Stimulated activated CD8-positive, alpha-beta memory T cell treated with anti-CD3 and anti-CD28 coated beads, Interleukin-7, amount 100 ng/mL, for 1 hour (primary cell): ENCODE measurements at places on chromosomes 5 and 9.

DNA sequence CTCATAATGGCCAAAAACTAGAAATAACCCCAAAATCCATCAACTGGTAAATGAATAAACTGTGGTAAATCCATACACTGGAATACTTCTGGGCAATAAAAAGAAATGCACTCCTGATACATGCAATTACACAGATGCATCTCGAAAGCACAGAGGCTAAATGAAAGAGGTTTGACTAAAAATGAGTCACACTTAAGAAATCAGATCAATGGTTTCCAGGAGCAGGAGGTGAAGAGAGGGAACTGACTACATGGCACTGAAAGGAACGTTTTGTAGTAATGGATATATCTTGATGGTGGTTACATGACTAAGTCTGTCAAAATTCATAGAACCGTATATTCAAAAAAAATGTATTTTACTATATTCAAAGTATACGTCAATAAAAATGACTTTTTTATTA is 42.4 kb downstream of the STRBP start:
- DNase-seq: no peak

DNA sequence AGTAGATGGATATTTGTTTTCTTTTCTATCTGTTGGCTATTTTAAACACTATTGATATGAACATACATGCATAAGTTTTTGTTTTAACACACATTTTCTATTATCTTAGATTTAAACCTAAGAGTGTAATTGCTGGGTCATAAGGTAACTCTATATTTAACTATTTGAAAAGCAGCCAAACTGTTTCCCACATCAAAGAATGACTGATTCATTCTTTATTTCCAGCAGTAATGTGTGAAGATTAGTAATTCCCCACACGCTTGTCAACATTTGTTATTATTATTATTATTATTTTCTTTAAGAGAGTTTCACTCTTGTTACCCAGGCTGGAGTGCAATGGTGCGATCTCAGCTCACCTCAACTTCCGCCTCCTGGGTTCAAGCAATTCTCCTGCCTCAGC is 1495.8 kb downstream of the EFNA5 start:
- DNase-seq: no peak

DNA sequence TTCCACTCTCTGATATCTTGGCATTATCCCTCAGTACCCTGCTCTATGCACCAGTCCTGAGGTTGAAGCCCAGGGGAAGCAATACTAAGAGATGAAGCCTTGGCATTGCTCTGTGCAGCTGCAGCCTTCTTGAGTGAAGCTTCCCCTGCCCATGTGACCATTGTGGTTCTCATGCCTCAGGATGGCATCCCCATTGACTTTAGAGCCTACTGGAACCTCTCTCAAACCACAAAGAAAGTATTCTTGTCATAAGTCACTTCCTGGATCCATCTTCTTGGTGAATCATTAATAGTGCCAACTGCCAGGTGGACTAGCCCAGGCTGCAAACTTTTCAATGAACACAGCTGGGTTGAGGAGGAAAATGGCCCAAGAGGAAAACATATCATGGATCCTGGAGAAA is 283.9 kb upstream of the RFX3 start:
- no peak for DNase-seq

DNA sequence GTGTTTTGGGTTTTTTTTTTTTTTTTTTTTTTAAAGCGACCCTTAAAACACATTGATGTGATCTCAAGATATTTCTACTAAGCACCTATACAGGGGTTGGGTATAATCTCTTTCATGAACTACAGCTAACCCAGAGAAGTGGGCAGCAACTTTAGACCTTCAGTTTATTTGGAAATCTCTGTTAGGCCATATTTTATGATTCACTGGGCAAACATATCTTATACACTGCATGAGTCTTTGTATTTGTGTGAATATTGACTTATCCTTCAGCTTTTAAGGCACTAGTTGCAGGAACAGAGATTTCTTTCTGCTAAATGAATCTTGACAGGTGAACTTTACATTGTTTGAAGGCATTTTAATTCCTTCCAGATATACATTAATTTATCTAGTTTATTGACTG is 194.4 kb downstream of the ARRDC3 start:
- no peak for DNase-seq

DNA sequence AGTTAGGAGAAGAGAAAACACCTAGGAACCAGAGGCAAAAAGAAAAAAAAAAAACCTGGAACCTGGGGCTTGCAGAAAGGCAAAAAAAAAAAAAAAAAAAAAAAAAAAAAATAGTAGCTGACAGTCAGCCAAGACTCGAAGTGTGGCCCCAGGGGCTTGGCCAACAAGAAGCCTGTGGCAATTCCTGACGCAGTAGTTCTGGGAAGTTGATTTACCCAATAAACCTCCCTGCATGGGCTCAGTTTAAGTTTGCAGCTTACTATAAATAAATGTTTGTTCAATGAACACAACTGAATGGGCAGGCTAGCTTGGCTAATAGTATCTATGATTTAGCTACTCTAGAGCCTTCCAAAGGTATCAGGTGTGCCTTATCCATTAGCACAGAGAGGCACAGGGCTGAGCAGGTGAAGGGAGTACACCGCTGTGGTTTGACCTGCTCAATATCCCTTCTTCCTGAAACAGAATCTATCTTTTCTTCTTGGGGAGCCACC is 21.3 kb upstream of the GLRX start:
- no peak for DNase-seq

DNA sequence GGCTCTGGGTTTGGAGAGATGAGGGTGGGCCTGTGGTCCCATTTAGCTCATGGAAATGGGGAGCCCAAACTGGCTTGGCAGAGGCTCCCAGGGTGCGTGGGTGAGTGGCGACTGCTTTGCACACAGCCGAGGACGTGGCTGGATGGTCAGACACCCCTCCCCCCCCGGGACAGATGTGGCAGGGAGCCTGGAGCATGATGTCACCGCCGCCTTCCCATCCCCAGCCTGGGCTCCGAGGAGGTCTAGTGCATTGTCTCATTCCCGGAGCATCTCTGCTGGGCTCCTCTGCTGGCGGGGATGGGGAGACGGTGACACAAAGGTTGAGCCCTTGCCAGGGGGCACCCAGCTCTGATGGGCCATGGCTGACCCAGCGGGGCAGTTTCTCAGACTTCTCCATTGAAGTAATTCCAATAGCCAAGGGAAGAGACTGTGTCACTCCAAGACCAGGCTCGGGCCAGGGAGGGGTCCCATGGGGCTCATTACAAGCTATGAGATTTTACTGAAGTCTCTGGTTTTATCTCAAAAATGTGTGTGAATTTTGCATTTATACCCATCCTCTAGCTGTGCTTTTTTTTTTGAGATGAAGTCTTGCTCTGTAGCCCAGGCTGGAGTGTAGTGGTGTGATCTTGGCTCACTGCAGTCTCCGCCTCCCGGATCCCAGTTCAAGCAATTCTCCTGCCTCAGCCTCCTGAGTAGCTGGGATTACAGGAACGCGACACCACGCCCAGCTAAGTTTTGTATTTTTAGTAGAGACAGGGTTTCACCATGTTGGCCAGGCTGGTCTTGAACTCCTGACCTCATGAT is 36.1 kb downstream of the HMCN2 start:
- DNase-seq: no peak

DNA sequence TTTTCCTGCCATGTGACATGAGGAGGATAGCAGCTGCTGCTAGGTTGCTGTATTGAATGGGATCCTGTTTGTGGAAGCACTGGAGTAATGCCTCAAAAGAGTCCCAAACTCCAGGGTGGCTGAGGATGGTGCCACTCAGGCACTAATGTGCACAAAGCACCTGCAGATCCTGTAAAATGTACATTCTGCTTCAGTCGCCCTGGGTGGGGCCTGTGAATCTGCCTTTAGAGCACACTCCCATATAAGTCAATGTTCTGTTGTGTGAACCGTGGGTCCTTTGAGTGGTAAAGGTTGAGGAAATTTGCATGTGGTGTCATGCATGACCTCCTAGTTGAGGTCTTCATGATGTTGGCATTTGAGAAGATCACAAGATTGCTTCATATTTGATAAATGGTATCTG is 31.6 kb upstream of the ANKRD18A start:
- DNase-seq: no peak

- no peak for DNase-seq
Measured at GRCh38 chr5:179734536-179735164, 2.0 kb downstream of the MAML1 start.

DNA sequence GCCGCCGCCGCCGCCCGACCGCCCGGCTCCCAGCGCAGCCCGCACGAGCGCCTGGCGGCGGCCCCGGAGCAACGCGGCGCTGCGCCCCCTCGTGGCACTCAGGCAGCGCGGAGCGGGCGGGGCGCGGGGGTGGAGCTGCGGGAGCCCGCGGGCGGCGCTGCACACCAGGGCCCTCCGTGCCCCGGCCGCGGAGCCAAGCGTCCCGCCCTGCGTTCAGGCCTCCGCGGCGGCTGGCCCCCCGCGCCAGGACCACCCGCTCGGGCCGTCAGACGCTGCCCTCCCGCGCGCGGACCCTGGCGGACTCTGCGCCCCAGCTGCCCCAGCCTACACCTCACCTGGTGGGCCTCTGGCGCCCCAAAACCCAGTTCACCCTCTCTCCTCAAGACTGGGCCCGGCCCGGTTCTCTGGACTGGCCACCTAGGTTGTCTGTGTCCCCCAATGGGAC is at the start of gene RASGEF1C:
TSS of gene RASGEF1C (minus strand) at position 75 of the 445 bp plus-strand sequence. CDS start 71,159 bp downstream, outside the sequence.
- peak; percentile 33 for DNase-seq
